Bronchial smooth muscle cell (primary cell): ENCODE measurements at places on chromosomes 3 and 15. TPM values are rescaled to one million over a fixed set of nuclear protein-coding genes. Genes with fewer than 3 reads are reported as not detected.

Gene TOPAZ1
- total RNA-seq, result not detected in 2 replicates

Gene SLC28A2
- total RNA-seq, result not detected in 2 replicates

Gene SFMBT1
- 2.5 and 3.5 TPM in 2 replicates for total RNA-seq

Gene OXTR
- 0.09 and 0.32 TPM in 2 replicates for total RNA-seq

Gene TXNRD3
- total RNA-seq, result 14.7 and 15.0 TPM in 2 replicates

Gene ZMYND10
- total RNA-seq, result 1.3 and 1.4 TPM in 2 replicates

Gene LIPC
- 0.32 and 4.0 TPM in 2 replicates for total RNA-seq

Gene SAXO2
- total RNA-seq, result 0.17 and 0.32 TPM in 2 replicates

Gene GOLGA6B
- under 0.01 TPM in 1 of 2 replicates, not detected in the other for total RNA-seq

Gene PLOD2
- total RNA-seq, result 57.5 and 65.9 TPM in 2 replicates

Gene GPR160
- total RNA-seq, result under 0.01 TPM in 1 of 2 replicates, not detected in the other

Gene ANKRD63
- not detected in 2 replicates for total RNA-seq

Gene CADPS
- total RNA-seq, result 2.4 and 19.2 TPM in 2 replicates

Gene HRH1
- 22.5 and 38.1 TPM in 2 replicates for total RNA-seq

Gene P2RY13
- not detected in 2 replicates for total RNA-seq

Gene FAM43A
- total RNA-seq, result 7.7 and 15.5 TPM in 2 replicates

Gene PLA1A
- 2.1 and 3.5 TPM in 2 replicates for total RNA-seq

Gene GOLGA6L4
- total RNA-seq, result 0.86 and 1.1 TPM in 2 replicates

Gene CAND2
- total RNA-seq, result 5.0 and 11.5 TPM in 2 replicates

Gene LRTM1
- total RNA-seq, result not detected in 2 replicates

Gene SPESP1
- total RNA-seq, result 6.8 and 14.3 TPM in 2 replicates

Gene NEK4
- total RNA-seq, result 11.7 and 23.4 TPM in 2 replicates

Gene ECE2
- total RNA-seq, result not detected in 2 replicates
